Cerebellum (tissue), 4 donors: ENCODE measurements at places on chromosomes 6 and 20. TPM values are rescaled to one million over a fixed set of nuclear protein-coding genes. Genes with fewer than 3 reads are reported as not detected.
A peak's percentile ranks its signal among the peaks of the same experiment; 100 is the strongest.

RIMS4 gene
- 25.8 TPM for total RNA-seq

- DNase-seq, result peak; percentile 10
Observed at GRCh38 chr20:9506964-9507369, 7.4 kb upstream of the LAMP5 start.

GRCh38 chr6:143516690-143517446 is 5.3 kb upstream of the FUCA2 start:
- DNase-seq, result no peak

SHLD1 gene
- 3.2 TPM for total RNA-seq

- no peak for DNase-seq
Observed at GRCh38 chr6:157236040-157236725, 87.1 kb downstream of the TMEM242 start.

DNA sequence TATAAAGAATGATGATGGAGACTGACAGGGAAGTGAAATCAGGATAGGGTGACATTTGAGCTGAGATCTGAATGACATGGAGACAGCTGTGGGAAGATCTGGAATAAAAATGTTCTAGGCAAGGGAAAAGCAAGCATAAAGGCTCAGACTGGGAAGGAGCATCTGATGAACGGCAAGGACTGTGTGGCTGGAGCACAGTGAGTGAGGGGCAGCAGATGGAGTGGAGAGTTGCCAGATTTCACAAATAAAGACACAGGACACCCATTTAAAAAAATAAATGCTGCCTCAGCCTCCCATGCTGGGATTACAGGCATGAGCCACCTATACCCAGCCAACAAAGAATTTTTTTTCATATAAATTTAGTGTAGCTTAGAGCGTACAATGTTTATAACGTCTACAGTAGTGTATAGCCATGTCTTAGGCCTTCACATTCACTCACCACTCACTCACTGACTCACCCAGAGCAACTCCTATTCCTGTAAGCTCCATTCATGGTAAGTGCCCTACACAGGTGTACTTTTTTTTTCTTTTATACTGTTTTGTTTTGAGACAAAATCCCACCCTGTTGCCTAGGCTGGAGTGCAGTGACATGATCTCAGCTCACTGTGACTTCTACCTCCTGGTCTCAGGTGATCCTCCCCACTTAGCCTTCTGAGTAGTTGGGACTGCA is 2.4 kb upstream of the ZBTB24 start:
- no peak for DNase-seq

PACSIN1 gene
- total RNA-seq, result 4.3 TPM

LY6G6F gene
- total RNA-seq, result 0.36 TPM

GRCh38 chr6:11343963-11344723 is 111.7 kb upstream of the NEDD9 start:
- DNase-seq, result no peak

GRCh38 chr6:150352321-150353296 is 16.2 kb upstream of the IYD start:
- no peak for DNase-seq

- no peak for DNase-seq
Observed at GRCh38 chr6:126945150-126945685, 173.3 kb upstream of the RSPO3 start.

FGD2 gene
- total RNA-seq, result 3.1 TPM

DNA sequence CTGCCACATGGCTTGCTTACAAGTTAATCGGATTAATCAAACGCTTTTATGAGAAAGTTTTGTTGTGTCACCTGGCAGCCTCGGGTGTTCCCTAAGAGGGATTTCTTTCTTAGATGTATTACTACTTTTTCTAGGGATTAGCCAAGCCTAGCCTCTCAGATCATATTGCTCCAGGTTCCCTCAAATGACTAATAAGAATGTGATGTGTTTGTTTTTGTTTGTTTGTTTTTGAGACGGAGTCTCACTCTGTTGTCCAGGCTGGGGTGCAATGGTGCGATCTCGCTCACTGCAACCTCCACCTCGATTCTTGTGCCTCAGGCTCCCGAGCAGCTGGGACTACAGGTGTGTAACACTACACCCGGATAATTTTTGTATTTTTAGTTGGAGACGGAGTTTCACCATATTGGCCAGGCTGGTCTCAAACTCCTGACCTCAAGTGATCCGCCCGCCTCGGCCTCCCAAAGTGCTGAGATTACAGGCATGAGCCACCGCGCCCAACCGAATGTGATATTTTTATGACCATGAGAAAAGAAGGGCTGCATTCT is 977 bp downstream of the HMGN4 start:
- DNase-seq, result no peak

PKHD1 gene
- total RNA-seq, result 0.18 TPM

GRCh38 chr6:117534974-117535373 is 52.5 kb downstream of the DCBLD1 start:
- no peak for DNase-seq

NOX3 gene
- total RNA-seq, result not detected

ZNF451 gene
- total RNA-seq, result 130 TPM

DNA sequence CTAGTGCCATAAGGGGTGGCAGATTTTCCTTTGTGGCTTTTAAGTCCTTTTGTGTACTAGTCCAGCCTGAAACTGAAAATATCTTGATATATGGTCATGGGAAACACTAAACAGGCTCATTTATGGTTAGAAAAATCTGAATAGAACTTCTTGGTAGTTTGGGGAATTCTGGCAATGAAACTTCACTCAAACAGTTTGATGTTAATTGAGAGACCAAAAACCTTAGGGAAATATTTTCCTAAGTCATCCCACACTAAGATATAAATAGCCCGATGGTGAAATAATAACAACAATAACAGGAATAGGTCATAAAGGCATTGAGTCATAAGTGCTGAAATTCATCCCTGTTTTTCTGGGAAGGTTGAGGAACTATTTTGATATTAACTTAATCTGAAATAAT is 146.2 kb upstream of the SMLR1 start:
- no peak for DNase-seq

DNA sequence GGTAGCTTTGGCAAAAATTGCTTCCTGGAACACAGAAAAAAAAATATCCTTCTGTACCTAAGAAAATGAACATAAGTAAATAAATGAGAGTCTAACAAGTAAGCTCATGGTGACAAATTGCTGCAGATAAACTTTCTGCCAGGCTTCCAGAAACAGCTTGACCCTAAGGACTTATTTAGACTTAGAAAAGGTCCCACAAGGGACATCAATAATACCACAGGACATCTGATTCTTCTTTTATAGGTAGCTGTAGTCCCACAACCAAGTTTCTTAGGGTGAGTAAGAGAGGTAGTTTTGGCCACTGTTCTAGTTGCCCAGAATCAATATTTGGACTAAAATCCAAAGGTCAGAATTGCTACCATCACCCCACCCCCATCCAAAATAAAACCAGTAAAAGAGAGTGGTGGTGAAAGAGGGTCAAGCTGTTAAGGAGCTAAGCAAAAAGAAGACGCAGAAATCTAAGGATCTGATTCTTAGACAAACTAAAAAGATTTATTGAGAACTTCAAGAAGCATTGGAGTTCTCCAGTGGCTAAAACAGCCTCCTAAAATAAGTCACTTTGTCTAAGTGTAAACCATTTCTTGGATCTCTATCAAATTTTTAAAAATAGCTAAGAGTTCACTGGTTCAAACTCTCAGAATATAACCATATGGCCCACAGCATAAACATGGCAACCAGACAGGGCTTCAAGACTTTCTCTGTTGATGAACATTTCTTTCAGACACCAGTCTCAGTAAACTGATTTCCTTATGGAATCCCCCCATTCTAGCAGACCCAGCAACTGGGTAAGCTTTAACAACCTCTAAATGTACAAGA is 180.6 kb downstream of the PTPRK start:
- no peak for DNase-seq

CST2 gene
- total RNA-seq, result not detected

GRCh38 chr6:46128476-46128875 is 1.3 kb upstream of the ENPP4 start:
- DNase-seq, result no peak

CD93 gene
- 15.9 TPM for total RNA-seq

DNA sequence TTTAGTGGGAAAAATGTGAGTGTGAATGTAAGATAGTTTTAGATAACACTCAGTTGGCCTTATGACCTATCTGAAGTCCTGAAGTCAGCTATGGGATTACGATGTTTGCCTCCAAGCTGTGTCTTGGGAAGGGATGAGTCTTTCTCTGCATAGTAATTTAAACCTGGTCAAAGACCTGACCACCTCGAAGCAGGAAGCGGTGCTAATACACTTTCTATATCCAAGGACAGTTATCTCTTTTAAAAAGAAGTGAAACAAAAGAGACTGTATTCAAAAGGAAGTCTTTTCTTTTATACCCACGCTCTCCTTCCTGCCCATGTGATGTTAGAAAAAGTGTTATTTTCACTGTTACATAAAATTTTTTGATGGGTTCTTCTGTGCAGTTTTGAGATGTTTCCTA is 94.9 kb downstream of the JARID2 start:
- DNase-seq, result no peak

DNA sequence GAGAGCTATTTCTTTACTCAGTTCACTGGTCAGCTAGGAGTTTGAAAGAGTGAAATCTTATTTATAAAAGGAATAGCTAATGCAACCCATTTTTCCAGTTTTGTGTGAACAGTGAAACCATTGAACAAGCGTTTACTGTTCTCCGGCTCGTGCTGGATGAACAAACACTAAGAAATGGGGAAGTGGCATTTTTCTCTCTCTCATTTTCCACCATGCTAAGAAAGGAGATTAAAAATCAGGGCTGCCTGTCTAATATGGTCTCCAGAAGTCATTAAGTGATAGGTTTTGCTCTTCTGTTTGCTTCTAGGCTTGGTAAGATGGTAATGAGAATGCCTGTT is 774 bp upstream of the SFT2D1 start:
- no peak for DNase-seq

- no peak for DNase-seq
Observed at GRCh38 chr6:168219804-168220203, 99.8 kb downstream of the DACT2 start.

DNA sequence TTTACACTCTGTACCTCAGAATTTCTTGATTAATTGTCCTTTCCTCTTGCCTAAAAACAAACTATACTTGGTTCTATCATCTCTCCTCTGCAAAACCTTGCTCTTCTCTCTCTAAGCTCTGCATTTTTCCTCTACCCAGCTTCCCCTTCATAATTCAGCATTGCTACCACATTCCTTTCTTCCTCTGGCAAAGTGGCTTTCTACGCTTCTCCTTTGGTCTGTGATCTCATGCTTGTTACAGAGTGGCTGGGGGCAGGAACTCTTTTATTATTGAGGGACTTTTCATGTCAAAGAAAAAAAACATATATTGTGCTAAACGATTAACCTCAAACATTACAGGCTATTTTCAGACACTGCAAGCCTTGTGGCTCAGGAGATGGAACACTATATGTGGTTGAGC is 333.3 kb upstream of the KCNQ5 start:
- DNase-seq, result no peak

ANKRD66 gene
- 0.27 TPM for total RNA-seq

DNA sequence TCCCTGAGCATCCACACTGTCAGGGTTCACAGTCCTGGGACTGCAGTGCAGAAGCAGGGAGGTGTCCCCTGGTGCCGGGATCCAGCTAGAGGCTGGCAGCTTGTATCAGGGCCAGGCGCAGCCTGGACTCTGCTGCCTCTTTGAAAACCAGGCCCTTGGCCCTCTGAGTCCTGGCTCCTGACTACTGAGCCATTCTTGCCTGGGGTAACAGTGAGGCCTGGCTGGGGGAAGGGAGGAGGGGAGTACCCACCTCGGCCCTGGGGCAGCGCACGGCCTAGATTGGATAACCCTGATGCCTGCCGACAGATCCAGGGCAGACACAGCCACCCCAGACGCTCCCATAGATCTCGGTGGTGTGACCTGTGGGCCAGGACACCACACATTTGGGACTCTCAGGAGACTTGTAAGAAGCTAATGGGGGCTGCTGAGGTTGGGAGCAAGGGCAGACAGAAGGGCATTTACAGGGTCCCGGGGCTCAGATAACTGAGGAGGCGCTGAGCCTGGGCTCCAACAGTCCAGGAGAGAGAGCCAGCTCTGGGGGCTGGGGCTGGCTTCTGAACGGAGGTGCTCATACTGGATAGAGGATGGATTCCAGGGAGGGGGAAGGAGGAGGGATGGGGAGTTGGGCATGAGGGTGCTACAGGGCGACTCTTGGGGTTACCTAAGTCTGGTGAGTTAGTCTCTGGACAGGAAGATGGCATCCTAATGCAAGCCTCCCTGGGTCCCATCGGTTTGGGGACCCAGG is 30.5 kb downstream of the SPDEF start:
- peak; percentile 65 for DNase-seq

- DNase-seq, result peak; percentile 8
Observed at GRCh38 chr20:10469599-10469998, 34.5 kb downstream of the SLX4IP start.

EDN1 gene
- 6.3 TPM for total RNA-seq

- DNase-seq, result no peak
Observed at GRCh38 chr6:163078712-163079111, 335.8 kb upstream of the QKI start.

- no peak for DNase-seq
Observed at GRCh38 chr6:158557927-158558326, 2.0 kb upstream of the TMEM181 start.

GRCh38 chr20:2984956-2985661 is 58.3 kb upstream of the GNRH2 start:
- peak; percentile 14 for DNase-seq

DNA sequence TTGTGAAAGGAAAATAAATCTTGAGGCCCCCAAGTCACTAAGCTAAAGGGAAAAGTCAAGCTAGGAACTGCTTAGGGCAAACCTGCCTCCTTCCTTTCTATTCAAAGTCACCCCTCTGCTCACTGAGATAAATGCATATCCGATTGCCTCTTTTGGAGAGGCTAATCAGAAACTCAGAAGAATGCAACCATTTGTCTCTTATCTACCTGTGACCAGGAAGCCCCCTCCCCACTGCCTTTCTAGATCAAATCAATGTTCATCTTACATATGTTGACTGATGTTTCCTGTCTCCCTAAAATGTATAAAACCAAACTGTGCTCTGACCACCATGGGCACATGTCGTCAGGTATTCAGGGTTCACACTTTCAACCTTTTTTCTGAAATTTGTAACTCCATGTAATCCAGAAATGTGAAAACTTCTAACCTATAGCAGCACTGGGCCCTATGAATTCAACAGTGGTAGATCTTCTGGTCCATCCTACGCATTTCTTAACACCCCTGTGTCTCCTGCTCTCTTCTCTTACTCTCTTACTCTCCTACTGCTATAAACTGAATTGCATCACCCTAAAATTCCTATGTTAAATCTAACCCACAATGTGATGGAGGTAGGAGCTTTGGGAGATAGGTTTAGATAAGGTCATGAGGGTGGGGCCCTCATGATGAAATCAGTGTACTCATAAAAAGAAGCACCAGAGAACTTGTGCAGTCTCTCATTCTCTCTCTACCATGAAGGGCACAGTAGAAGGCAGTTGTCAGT is 89.3 kb downstream of the EPB41L2 start:
- DNase-seq, result no peak

- peak; percentile 71 for DNase-seq
Observed at GRCh38 chr20:1816384-1817381, 78.5 kb upstream of the SIRPA start.

PI16 gene
- 0.73 TPM for total RNA-seq

- no peak for DNase-seq
Observed at GRCh38 chr6:115899730-115900282, 160.9 kb downstream of the FRK start.

DNA sequence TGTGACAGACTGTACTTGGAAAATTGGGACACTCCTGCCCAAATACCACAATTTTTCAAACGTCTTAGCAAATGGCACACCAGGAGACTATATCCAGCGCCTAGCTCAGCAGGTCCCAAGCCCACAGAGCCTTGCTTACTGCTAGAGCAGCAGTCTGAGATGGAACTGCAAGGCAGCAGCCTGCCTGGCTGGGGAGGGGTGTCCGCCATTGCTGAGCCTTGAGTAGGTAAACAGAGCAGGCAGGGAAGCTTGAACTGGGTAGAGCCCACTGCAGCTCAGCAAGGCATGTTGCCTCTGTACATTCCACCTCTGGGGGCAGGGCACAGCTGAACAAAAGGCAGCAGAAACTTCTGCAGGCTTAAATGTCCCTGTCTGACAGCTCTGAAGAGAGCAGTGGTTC is 1003.3 kb upstream of the MAP3K7 start:
- DNase-seq, result no peak
